GM03348 (cell line): ENCODE measurements at places on chromosomes 13 and 19.

DNA sequence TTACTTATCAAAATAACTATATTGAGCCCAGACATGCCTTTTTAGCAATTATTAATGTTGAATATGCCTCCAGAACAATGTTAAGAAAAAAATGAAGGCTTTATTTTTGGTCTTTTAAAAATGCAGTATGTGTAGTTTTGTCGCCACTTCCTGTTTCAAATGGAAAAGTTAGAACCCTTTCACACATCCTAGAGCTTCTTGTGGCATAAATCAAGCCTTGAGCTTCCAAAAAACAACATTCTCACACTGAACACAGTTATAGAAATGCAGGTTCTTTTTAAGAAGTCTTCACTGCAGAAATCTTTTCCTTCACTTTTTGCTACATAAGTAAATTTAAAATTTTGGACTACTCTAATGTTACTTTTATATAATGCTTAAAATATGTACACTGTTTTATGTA is 108.7 kb downstream of the ESD start:
- DNase-seq = no peak

GRCh38 chr13:46340631-46341111 is 46.4 kb downstream of the RUBCNL start:
- DNase-seq = no peak

DNA sequence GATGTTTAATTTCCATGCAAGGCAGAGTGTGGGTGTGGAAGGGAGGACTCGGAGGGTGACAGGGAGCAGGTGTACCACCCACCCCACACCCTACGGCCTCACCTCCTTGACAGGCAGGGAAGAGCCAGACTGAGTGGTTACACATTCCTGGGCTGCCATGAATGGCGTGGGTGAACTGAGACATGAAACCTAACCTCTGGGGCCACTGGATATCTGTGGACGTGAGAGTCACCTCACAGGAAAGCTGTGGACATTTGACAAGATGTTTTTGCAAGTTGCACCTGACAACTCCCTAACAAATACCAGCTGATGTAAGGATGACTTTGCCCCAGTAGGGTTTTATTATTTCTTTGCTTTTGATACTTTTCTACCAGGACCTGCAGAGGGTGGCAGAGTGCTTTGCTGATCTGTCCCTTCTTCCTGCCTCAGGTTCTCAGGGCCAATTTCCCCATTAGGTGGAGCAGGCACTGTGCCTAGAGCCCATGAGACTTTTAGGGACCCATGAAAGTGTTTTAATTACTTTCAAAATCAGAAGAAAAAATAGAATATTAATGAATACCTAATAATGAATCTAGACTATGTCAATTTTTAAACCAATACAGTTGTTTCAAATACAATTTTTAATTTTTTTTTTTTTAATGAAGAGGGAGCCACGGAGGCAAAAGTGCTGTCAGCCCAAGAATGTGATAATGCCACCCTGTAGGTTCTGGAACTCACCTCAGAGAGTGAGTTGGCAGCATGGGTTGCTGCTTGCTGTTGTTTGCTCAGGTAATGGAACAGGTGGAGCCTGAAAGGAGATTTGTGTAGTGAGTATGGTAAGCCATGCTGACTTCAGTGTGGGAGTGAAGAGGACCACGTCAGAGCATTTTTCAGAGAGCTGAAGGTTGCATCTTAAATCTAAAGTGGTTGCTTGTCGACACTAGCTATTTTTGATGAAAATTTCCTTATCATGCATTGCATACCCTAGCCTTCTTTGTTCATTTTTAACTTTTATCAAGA is 58.0 kb upstream of the CYSLTR2 start:
- peak; percentile 61 for DNase-seq

DNA sequence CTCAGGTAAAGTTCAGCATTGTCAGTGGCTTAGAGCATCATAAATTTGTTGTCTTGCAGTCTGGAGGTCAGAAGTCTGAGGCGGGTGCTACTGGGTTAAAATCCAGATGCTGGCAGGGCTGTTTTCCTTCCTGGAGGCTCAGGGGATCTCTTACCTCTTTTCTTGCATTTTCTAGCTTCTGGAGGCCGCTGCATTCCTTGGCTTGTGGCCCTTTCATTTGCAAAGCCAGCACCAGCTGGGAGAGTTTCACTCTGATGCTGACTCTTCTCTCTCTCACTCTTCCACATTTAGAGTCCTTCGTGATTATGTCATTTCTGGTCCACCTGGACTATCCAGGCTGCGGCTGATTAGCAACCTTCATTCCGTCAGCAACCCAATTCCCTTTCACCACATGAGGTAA is 38.1 kb upstream of the SLC10A2 start:
- no peak for DNase-seq

DNA sequence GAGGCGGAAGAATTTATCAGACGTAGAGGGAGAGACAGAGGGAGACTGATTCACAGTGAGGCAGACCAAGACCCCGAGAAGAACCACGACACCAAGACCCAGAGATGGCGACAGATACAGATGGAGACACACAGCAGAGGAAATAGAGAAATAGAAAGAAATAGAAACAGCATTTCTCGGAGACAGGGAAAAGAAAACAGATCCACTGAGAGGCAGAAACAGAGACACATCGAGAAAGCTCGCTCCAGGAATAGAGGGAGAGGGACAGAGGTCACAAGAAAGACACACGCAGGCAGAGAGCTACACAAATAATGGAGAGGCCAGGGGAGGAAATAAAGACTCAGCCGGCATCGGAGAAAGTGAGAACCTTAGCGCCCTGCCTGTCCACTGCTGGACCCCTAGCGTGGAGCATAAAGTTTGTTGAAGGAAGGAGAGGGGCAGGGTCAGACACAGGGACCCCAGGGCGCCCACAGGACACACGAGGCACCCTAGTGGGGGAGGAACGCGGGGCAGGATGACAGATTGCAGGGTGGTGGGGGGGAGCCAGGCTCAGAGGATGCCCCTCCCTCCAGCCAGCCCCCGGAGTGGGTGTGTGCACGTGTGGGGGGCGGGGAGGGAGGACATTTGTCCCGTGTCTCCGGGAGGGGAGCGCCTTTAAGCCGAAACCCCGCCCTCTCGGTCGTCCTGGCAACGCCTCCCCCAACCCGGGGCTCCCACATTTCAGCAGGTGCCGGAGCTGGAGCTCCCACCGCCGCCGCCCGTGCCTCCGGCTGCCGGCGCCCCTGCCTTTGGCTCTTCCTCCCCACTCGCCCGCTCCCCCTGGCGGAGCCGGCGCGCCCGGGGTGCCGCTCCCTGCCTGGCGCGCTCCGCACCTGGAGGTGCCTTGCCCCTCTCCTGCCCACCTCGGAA is at the start of gene PRKCG:
TSS of gene PRKCG (plus strand) at position 716 of the 909 bp plus-strand sequence. CDS start 298 bp downstream, outside the sequence.
- DNase-seq = peak; percentile 75

- peak; percentile 96 for DNase-seq
Observed at GRCh38 chr19:55460670-55461258, 678 bp downstream of the ISOC2 start.

DNA sequence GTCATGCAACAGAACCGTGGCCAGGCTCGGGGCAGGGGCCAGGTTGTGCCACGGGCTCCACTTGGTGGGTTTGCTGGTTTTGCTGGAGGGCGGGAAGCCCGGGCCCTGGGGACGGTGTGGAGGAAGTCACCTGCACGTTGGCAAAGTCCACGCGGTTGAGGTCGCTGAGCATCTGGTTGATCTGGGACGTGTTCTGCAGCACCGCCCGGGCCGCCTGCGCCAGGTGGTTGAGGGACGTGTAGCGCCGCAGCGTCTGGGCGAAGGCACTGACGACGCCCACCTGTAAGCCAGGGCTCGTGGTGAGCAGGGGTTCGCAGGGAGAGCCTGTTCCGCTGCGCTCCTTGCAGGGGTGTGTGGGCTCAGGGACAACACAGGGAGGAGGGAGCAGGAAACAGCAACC is 24.7 kb upstream of the RANBP3 start:
- DNase-seq = no peak

DNA sequence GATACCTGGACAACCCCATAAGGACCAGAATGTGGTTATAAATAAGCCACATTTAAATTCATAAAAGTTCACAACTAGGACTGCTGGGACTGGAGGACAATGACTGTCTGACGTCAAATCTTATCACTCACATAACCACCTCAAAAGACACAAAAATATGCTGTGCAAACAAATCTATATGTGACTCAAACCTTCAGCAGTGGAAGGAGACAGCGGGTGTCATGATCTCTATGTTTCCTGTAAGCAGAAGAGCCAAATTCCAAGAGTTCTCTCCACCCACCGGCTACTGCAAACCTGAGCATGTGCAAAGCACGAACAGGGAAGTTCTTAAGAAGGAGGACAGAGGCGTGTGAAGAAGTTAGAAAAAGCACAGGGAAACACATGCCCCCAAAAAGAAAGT is 113.2 kb downstream of the MYCBP2 start:
- no peak for DNase-seq

- DNase-seq = no peak
Observed at GRCh38 chr13:54563286-54563685, 1534.7 kb downstream of the OLFM4 start.

- no peak for DNase-seq
Observed at GRCh38 chr19:14632286-14632685, 42.4 kb downstream of the ADGRE3 start.

DNA sequence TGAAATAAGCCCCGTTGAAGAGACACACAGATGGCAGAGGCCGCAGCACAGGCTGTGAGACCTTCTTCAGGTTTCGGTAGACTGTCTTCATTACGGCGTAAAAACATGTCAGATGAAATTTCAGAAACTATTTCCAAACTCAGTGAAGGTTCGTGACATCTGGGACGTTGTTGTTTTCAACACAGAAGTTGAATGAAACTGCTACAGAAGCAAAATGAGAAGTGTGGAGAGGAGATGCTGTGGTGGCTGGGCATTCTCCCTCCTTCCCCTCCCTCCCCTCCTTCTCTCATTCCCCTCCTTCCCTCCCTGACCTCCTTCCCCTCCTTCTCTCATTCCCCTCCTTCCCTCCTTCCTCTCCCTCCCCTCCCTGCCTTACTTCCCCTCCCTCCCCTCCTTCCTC is 113.6 kb downstream of the ATP11A start:
- no peak for DNase-seq

- DNase-seq = no peak
Observed at GRCh38 chr13:103192511-103193135, 126.4 kb upstream of the SLC10A2 start.

GRCh38 chr13:99640260-99640659 is 139.0 kb downstream of the TM9SF2 start:
- no peak for DNase-seq

DNA sequence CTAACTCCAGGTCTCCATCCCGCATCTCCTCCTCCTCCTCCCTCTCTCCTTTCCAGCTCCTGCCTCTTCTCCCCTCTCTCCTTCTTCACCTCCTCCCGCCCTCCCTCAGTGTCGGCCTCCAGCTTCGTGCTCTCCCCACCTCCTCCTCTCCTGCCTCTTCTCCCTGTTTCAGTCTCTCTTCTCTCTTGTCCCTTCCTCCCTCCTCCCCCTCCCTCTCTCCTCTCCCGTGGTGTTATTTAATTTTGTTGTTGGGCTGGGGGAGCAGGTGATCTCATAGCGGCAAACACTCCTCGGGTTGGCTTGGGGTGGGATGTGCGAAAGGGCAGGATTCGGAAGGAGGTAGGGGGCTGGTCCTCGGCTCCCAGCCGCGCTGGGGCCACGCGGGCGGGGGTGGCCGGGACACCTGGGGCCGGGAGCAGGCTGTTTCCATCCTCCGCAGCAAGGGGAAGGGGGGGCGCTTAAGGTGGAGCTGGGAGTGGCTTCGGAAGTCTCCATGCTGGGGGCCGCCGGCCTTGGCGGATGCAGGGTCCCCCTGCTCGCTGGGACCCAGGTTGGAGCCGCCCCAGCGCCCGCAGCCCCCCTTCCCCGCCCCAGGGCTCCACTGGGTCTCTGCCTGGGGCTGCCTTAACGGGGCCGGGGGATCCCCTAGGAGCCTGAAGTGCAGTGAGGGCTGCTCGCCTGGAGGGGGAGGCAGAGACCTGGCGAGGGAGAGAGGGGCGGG is at the start of gene CA11:
TSS of gene CA11 (minus strand) at position 187 of the 721 bp plus-strand sequence. CDS start 555 bp downstream, outside the sequence.
- peak; percentile 93 for DNase-seq

- DNase-seq = no peak
Observed at GRCh38 chr19:56141417-56141993, 418 bp downstream of the ZNF444 start.
